NCI-H146 (cell line): ENCODE measurements at places on chromosomes 1 and 21.

GRCh38 chr1:224929335-224930237, at the start of gene DNAH14:
DNAH14 (plus strand) TSS chr1:224929675; CDS start chr1:224952703, 23,028 bp downstream.
- peak; percentile 88 for DNase-seq

- DNase-seq: no peak
Measured at GRCh38 chr1:155884031-155884960, 24.9 kb downstream of the SYT11 start.

- DNase-seq: no peak
Measured at GRCh38 chr1:151553659-151554058, 13.6 kb downstream of the TUFT1 start.

DNA sequence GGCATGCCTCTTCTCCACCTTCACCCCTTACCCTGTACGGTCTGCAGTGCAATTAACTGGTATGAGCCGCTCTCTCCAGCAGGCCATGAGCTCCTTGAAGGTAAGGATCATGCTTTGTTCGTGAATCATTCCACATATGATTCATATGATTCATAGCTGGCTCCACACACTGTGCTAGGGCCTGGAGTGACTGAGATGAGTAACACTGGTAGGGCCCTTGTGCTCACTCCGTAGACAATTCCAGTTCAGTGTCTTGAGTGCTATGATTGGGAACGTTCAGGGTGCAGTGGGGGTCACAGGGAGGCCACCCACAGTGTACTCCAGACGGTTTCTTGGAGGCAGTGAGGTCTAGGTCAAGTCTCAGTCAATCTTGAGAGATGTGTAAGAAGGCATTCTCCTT, 239.8 kb downstream of the LMX1A start:
- no peak for DNase-seq

DNA sequence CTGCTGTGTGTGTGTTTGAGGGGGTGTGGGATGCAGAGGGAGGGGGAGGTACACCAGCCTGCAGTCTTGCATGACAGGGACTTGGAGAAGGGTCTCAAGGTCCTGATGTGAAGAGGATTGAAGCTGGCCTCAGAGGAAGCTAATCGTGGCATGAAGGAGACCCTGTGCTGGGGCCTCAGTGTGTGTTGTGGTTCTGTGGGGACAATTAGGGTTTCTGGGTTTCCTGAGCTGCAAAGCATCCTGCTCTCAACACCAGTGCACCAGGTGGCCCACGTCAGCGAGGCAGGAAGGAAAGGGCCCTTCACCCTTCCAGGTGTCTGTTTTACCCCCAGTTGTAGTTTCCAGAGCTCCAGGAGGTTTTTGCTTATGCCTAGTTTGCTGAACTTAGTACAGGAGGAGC, 52.8 kb downstream of the TENT5C start:
- no peak for DNase-seq
